Activated CD4-positive, alpha-beta T cell treated with anti-CD3 and anti-CD28 coated beads, Interleukin-2, amount 50 U/mL, for 48 hours (primary cell): ENCODE measurements at places on chromosomes 4 and X.

GRCh38 chr4:68883870-68884269 lies 67.7 kb downstream of the UGT2A3 start:
- no peak for DNase-seq

- no peak for DNase-seq
Measured at GRCh38 chrX:69282893-69283690, 117.8 kb upstream of the PJA1 start.

DNA sequence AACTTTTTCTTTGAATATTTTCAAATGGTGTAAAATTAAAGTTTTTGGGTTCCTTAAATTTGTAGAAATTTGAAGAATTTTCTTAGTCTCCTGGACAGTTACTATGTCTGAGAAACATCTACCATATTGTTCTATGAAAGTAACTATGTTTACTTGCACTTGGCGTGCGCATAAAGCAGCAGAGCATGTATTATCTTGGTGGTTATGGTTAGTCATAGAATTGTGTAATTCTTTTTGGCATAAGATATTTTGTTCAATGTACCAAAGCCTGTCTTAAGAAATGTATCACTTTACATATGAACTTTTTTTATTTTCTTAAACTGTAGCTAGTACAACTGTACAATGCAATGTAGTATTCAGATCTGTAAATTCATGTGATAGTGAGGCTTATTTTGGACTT lies 49.2 kb downstream of the CDS1 start:
- DNase-seq, result no peak

- no peak for DNase-seq
Measured at GRCh38 chr4:8165374-8165896, 6.8 kb upstream of the ABLIM2 start.

- peak; percentile 26 for DNase-seq
Measured at GRCh38 chrX:153600032-153600373, 1.1 kb upstream of the CCNQ start.
